ENCODE measurements at places on chromosomes 3 and 15.

- no peak for DNase-seq
Observed at GRCh38 chr3:192054881-192055280, 593.9 kb downstream of the PYDC2 start.

GRCh38 chr3:104746056-104746455 lies 620.7 kb upstream of the ALCAM start:
- no peak for DNase-seq

DNA sequence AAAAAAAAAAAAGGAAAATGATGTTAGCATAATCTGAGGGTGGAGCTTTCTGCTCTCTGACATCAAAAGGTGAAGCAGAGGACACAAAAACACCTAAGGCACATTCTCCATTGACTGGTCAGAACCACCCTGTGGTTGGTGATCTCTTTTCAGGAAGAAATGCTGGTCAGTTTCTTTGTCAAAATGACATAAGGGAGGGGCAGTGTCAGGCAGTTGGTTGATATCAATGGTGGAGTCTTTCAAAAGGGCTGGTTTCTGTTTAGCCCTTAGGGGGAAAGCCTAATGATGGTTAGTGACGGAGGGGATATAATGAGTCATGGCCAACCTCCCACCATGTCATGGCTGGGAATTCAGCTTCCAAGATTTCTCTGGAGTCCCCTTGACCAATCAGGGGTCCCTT lies 185.9 kb upstream of the GBE1 start:
- no peak for DNase-seq

DNA sequence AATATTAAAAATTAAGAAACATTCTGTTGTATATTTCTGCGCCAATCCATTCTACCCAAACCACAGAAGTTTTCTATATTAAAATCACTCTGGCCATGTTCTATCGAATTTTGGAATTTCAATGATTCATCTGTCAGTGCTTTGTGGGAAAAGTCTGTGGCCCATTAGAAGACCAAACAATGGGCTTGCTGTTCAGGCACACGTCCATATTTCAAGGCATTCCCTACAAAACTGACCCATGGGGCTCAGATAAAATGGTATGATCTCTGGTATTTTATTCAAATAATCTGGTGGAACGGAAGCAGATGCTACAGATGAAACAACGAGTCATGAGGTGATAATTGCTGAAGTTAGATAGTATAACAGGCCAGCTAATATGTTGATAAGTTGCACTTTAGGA lies 12.4 kb downstream of the NPHP3 start:
- DNase-seq = no peak

DNA sequence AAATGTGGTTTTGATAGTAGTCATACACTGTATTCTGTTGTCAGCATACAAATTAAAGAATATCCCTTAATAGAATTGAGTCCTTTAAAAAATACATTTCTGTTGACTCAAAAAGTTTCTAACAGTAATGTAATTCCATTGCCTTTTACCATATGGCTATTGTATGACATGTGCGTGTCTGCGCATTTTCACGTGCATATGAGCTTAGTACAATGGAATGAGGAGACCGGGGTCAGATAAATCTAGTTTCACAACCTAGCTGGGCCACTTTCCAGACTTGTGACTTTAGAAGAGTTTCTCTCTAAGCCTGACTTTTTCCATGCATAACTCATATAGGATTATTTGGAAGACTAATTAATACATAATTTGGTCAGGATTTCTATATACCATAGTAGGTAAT lies 38.7 kb downstream of the ZBTB38 start:
- no peak for DNase-seq

GRCh38 chr15:48577469-48577868 lies 68.0 kb downstream of the FBN1 start:
- no peak for DNase-seq

GRCh38 chr15:70717237-70717793 lies 46.0 kb downstream of the UACA start:
- no peak for DNase-seq

DNA sequence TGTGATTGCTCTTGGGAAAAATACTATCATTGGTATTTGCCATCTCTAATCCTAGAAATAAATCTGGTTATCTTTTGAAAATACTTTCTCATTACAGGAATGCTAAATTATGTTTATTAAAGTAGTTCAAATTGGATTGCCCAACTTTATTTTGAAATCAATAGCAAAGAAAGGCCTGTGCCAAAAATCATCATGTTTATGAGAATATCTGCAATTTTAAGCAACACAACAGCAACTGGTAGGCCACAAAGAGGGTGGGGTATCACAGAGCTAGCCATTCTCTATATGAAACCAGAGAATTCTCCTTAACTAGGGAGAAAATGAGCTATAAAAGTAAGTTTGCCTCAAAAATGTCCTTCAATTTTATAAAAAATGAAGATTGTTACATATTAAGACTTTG lies 11.9 kb upstream of the TM4SF19 start:
- DNase-seq = no peak

GRCh38 chr15:38638811-38639210 lies 74.2 kb upstream of the RASGRP1 start:
- DNase-seq = no peak

DNA sequence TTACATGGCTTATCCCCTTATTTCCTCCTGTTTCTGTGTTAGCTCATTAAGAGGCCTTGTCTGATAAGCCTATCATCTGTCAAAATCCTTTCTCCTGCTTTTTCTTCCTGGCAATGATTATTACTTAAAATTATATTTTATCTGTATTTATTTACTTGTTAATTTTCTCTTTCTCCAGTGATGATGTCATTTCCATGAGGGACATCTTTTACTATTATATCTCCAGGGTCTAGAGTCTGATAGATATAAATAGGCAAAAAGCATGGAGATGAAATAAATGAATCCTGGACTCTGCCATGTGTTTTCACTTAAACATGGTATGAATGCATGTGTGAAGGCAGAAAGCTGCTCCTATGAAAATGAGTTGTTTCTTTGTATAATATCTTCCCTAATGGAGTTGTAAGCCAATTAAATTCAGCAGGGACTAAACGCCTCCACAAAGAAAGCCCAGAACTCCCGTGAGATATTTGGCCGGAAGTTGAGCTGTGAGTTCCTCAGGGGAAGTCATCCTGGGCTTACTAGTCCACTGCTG lies 375.2 kb downstream of the TUSC7 start:
- no peak for DNase-seq

DNA sequence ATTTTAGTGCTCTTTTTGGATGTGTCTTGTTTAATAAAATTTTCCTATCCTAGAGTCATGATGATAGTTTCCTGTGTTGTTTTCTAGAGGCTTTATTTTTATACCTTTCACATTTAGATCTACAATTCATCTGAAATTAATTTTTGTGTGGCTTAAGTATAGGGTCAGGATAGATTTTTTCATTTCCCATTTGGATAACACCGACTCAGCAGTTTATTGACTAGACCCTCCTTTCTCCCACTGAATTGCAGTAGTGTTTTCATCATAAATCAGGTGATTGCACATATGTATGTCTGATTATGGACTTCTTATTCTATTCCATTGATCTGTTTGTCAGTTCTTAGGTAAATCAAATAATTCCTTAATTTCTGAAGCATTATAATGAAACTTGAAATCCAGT lies 10.4 kb downstream of the PRR23A start:
- no peak for DNase-seq

DNA sequence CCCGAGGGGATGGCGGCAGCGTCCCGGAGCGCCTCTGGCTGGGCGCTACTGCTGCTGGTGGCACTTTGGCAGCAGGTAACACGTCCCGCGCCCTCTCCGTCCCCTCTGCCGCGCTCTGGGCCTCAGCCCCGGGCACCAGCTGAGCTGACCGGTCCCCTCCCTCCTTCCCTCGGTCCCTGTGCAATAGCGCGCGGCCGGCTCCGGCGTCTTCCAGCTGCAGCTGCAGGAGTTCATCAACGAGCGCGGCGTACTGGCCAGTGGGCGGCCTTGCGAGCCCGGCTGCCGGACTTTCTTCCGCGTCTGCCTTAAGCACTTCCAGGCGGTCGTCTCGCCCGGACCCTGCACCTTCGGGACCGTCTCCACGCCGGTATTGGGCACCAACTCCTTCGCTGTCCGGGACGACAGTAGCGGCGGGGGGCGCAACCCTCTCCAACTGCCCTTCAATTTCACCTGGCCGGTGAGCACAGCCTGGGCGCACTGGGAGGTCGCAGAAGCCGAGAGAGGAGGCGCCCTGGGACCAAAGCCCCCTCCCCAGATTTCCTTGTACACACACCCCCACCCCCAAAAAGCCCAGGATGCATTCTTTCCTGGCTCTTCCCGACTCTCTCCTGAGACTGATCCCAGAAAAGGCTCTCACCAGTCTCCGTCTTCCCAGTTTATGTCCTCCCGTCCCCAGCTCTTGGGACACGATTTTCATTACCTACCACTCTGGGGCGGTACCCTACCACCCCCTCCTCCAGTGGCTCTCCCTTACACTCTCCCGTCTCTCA lies 705 bp downstream of the DLL4 start:
- no peak for DNase-seq

- no peak for DNase-seq
Observed at GRCh38 chr3:61637088-61638051, 76.0 kb downstream of the PTPRG start.

GRCh38 chr3:125319765-125320164 lies 55.4 kb downstream of the ZNF148 start:
- DNase-seq = no peak

GRCh38 chr3:139975594-139976365 lies 40.8 kb downstream of the CLSTN2 start:
- no peak for DNase-seq

DNA sequence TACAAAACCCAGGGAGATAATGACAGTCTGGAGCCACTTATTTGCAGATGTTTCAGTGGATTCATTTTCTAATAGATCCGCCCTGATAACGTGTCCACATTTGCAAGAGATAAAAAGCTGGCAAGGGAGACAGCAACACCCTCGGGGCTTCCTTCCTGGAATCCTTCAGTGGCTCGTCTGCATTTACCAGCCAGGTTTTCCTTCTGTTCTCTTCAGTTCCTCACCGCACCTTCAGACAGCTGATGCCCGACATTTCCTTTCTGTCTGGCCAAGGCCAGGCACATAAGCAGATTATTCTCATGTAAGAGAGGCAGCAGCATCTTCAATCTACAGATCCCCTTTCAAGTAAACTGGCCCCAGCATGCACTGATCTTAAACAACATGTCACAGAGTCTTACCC lies 56.2 kb upstream of the SPATA12 start:
- DNase-seq = no peak

GRCh38 chr3:130850843-130851242 lies 43.0 kb upstream of the ATP2C1 start:
- DNase-seq = no peak

DNA sequence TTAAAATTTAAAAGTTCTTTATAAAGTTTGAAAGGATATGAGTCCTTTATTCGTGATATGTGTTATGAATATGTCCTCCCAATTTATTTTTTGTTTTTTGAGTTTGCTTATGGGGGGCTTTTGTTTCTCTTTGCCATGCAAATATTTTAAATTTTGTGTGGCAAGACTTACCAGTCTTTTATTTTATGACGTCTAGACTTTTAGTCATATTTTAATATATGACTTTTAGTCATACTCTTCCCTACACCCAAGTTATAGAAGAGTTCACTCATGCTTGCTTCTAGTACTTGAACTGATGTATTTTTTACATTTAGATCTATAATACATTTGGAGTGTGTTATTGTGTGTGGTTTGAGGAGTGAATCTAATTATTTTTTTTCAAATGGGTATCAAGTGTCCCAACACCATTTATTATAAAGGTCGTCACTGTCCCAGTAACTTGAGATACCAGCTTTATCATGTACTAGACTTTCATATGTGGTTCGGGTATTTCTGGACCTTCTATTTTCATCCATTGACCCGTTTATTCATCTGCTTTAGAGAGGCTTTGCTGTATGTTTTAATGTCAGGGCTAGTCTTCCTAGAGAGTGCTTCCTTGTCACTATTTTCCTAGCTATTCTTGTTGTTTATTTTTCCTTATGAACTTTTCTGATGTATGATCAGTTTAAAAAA lies 755 bp downstream of the PARP15 start:
- DNase-seq = no peak

DNA sequence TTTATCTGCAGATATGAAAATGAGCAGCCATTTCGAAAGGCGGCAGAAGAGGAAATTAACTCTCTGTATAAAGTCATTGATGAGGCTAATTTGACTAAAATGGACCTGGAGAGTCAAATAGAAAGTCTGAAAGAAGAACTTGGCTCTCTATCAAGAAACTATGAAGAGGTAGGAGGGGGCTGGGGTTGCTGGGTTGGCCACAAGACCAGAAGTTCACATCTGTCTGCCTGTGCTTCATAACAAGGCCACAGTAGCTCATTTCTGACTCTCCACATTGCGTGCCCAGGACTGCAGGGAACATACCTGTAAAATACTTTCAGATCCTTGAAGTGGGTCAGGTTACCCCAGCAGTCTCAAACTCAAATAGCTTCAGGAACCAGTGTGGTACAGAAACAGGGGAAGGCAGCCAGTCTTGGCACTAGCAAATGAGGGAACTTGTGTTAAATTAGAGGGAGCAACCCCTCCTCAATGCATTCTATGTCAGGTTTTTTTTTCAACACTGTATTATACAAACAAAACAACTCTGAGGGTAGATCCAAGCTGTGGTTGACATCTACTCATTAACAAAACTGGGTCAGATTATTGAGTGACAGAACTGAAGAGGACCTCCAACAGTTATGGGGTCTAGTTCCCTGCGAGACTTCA lies 48.7 kb downstream of the BFSP2 start:
- DNase-seq = peak; percentile 76

DNA sequence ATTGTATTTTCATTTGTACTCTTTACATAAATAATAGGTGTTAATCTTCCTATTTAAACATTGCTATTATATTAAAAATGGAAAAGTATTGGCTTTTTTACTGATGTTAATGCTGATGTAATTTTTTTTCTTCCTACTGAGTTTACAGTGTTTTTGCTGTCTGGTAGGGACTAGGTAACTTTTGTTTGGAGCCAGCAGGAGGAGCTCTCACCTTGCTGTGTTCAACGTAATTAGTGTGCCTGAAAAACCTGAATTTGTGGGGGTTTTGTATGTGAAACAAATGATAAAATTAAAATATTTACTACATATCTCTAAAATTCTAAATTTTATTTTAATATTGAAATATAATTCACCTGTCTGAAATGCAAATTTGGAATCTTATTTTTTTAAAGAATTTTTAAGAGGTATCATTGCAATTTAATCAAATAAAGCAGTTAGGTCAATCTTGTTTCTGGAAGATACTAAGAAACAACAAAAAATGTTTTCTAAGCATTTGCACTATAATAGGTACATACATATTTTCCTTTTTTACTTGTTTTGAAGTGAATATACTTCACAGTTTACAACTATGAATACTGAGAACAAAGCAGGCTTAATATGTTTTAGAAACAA lies 48.8 kb downstream of the EPHA6 start:
- DNase-seq = peak; percentile 36

Data from activated naive CD4-positive, alpha-beta T cell treated with anti-CD3 and anti-CD28 coated beads for 36 hours (primary cell).